ENCODE measurements at places on chromosomes 13 and 19.

GRCh38 chr13:95388420-95389079 is 87.3 kb upstream of the ABCC4 start:
- DNase-seq: no peak

DNA sequence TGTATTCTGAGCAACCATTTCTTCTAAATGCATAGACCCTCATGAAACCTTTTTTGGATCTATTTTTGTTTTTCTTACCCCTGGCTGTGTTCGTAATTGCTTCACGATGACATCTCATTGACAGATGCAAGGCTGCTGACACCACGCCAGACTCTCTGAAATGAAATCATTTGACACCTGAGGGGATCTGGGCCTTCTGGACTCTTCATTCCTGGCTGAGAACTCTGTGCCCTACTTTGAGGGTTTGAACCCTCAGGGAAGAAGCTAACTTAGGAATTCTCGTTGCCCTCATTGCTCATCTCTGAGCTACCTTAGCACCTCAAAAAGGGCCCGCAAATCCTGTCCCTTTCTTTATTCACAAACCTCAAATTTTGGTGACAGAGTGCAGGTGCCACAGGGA is 40.5 kb upstream of the NBEA start:
- DNase-seq: no peak

DNA sequence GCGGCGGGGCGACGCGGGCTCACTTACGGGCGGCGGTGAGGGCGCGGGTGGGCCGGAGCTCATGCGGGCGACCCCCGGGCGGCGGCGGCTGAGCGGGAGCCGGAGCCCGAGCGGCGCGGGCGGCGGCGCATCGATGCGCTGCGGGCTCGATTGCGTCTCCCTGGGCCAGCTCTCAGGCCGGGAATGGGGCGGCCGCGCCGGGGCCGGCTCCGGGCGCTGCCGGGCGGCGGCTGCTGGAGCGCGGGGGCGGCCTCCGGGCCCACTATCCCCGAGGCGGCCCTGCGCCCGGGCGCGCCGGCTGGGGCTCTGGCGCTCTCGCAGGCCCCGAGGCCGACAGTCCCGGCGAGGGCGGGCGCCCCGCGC is 1.4 kb upstream of the TSHZ3 start:
- no peak for DNase-seq

- DNase-seq: no peak
These were observed 89.4 kb downstream of the COL4A2 start for GRCh38 chr13:110396476-110396875.

DNA sequence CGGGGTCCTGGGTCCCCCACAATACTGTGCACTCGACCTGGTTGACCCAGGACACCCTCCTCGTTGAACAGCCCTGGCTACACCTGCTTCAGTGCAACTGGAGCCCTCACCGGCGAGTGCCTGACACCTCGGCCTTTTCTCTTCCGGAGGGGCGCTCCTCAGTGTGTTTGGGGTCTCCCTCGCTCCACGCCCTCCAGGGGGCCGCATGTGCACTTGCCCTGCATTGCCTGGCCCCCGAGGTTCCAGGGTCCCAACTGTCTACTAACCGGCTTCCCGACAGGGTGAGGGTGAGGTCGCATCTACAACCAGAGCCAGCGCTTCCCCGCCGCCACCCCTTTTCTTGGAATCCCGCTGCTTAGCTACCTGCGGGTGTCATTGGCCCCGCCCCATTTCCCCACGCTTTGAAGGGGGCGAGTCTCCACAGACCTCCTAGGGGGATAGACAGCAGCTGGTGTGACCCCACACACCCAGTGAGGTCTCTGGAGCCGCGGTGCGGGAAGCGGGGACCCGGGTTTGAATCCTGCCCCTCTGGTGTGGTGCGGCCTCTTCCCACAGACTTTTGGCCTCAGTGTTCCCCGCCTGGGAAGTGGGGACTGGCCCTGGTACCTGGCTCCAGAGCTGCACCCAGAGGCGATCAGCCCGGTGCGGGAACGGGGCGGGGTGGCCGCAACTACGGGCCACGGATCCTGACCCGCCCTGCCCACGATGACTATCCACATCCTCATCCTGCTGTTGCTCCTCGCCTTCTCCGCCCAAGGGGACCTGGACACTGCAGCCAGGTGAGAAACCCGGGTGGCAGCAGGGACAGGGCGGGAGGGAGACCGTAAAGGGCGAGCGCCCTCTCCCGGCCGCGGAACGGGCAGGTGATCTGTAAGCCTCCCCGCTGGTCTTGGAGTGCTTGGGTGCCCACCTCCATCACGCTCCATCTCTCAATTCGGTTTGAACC is at the start of gene ADM5:
TSS of gene ADM5 (plus strand) at position 462 of the 946 bp plus-strand sequence. CDS start at position 706, 244 bp downstream.
- peak; percentile 9 for DNase-seq

DNA sequence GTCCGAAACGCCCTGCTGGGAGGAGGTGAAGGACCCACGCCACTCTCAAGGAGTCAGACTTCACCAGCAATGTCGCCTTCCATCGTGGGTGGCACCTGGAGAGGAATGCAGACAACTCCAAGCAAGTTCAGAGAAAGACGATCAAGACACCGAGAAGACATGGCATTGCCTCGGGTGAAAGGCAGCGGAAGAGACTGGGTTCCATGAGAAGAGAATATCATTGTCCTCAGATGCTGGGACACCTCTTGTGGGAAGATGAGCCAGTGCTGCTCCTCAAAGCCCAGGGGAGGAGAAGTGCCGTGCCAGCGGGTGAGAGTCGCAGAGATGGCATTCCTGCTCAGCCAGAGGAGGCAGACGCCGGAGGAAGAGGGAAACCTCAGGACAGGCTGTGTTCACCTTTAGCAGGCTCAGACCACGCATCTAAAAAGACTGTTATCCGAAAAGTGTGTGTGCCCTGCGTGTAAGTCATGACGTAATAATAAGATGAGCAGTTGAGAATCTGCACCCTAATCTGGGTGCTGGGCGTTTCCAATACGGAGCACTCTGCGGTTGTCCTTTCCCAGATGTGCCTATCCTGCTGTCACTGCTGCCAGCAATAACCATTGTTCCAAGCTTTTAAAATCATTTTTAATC is 144.6 kb upstream of the SPACA7 start:
- no peak for DNase-seq

GRCh38 chr13:25135896-25136295 is 36.2 kb downstream of the AMER2 start:
- DNase-seq: no peak

GRCh38 chr19:48061401-48062344 is 17.8 kb upstream of the CABP5 start:
- DNase-seq: no peak

DNA sequence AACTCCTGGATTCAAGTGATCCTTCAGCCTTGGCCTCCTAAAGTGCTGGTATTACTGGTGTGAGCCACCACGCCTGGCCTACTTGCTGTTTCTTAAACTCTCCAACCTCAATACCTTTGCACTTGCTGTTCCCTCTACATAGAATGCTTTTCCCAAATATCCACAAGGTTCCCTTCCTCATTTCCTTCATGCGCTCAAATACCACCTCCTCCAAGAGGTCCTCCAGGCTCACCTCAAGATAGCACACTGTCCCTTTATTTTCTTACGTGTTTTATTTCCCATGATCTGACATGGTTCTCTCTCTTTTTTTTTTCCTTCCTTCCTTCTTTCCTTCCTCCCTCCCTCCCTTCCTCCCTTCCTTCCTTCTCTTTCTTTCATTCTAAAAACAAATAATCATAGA is 13.5 kb downstream of the RDH8 start:
- DNase-seq: no peak

GRCh38 chr19:54109651-54110050 is 5.8 kb downstream of the TFPT start:
- DNase-seq: no peak

DNA sequence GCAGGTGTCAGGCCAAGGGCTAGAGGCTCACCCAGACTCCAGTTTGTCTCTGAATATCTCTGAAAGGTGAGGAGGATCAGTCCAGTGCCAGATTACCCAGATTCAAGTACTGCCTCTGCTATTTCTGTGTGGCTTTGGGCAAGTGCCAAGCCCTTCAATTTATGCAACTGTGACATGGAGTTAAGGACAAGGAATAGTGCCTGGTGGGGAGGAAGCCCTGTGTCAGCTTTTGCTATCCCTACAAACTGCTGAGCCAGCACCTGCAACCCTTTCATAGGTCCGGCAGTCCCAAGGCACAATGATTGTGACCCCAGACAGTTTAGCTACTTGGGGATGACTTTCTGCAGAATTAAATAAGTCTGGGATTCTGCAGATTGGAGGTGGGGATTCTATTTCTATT is 123.0 kb downstream of the KL start:
- DNase-seq: no peak

GRCh38 chr13:60696602-60697001 is 299.6 kb downstream of the TDRD3 start:
- no peak for DNase-seq

DNA sequence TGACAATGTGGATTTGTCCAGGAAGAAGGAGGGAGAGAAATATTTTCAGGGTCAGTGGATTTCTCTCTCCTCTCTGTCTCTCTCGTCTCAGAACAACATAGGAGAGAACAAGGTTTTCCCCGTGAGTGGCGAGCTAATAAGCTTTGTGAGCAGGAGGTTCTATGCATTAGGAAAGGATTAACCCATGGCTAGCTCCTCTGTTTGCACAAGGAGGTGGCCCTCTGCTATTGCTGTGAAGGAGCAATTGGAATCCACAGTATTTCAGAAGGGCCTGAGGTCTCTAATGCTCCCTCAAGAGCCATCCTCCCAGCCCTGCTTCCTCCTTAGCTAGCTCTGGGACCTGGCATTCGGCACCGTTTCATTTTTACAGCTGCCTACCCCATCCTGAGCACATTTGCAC is 288.9 kb upstream of the MAB21L1 start:
- DNase-seq: no peak

- DNase-seq: no peak
These were observed 28.0 kb upstream of the F7 start for GRCh38 chr13:113077566-113077952.

- DNase-seq: no peak
These were observed 48.0 kb upstream of the EDNRB start for GRCh38 chr13:77966671-77967070.

DNA sequence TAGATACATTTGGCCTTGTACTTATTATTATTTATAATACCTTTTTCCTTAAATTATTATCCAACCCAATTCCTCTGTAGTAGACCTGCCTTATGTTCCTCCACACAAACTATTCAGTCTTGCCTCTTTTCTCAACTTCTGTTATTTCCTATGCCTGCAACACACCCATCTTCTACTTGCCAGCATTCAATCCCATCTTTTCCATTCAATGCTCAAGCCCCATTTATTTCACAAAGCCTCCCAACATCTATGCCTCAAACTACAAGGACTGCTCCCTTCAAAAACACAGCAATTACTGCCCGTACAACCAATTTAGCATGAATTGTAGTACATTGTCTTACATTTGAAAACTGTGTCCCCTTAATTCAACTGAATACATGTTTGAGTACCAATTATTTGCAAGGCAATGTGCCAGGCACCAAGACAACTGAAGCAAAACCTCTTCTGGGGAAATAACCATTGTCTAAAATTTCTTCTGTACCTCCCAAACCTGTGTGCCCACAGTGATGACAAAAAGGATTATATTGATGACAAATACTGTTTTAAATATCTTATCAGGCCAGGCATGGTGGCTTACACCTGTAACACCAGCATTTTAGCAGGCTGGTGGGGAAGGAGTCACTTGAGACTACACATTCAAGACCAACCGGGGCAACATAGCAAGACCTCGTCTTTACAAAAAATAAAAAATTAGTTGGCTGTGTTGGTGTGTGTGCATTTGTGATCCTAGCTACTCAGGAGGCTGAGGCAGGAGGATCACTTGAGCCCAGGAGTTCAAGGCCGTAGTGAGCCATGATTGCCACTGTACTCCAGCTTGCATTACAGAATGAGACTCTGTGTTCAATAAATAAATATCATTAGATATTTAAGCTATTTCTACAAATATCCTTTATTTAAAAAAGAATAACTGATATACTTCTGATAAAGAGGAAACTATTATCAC is 35.1 kb downstream of the ELF1 start:
- DNase-seq: no peak

- DNase-seq: no peak
These were observed 55.5 kb downstream of the IRS2 start for GRCh38 chr13:109730812-109731335.

- DNase-seq: no peak
These were observed 5.6 kb downstream of the BCL3 start for GRCh38 chr19:44753932-44754749.

DNA sequence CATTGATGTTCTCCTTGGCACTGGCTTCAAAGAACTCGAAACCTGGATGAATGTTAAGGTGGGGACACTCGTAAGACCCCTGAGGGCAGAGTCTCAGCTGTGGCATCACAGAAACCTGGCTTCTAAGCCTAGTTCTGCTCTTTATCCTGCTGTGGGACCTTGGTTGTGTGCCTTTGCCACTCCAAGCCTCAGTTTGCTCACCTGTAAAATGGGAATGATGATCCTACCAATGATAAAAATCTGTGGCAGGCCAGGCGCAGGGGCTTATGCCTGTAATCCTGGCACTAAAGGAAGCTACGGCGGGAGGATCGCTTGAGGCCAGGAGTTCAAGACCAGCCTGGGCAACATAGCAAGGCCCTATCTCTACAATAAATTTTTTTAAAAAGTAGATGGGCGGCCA is 13.9 kb downstream of the RAB3D start:
- no peak for DNase-seq

DNA sequence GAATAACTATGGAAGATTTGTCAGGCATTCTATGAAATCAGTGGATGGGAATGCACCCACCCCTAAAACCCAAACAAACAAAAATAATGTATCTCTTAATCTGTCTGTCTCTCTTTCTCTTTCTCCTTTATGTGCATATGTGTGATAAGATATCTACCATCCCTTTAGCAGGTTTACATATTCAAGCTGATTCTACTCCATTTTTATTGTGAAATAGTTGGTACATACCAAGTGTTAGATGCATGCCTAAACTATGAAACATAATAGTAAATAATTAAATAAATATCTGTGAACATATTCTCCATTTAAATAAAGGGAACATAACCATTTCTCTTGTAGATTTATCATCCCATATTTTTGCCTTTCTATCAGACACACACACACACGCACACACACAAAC is 121.8 kb upstream of the PCDH9 start:
- DNase-seq: no peak

- peak; percentile 71 for DNase-seq
These were observed 149.1 kb downstream of the KLF12 start for GRCh38 chr13:73984949-73985691.

- DNase-seq: no peak
These were observed 37.7 kb downstream of the DLEU7 start for GRCh38 chr13:50805805-50806204.

DNA sequence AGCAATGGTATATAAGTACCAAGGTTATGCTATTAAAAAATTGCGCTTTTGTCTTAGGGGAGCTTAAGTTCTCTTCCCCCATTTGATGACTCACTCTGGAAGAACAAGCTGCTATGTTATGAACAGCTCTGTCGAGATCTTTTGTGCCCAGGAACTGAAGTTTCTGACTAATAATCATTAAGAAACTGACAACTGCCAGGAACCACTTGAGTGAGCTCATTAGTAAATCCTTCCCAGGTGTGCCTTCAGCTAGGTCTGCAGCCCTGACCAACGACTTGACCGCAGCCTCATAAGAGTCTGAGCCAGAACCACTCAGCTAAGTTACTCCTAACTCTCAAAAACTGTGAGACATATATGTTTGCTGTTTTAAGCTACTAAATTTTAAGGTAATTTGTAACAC is 147.8 kb downstream of the SLITRK6 start:
- no peak for DNase-seq

GRCh38 chr19:49534632-49535385 is 7.0 kb downstream of the RCN3 start:
- DNase-seq: no peak

- DNase-seq: peak; percentile 74
These were observed 6.9 kb downstream of the PKN1 start for GRCh38 chr19:14440049-14440448.

- no peak for DNase-seq
These were observed 132.1 kb upstream of the SPACA7 start for GRCh38 chr13:112244061-112244460.

All from stimulated activated naive CD4-positive, alpha-beta T cell (primary cell).